ENCODE measurements at places on chromosomes 16 and 17. TPM values are rescaled to one million over a fixed set of nuclear protein-coding genes. Genes with fewer than 3 reads are reported as not detected.

- H3K27me3 ChIP-seq, result no peaks in the 10 kb centered on the region
- H3K36me3 ChIP-seq, result no peaks in the 10 kb centered on the region
Measured at GRCh38 chr16:20763461-20764232, at the start of gene ACSM3. TSS of gene ACSM3 (plus strand) at chr16:20764014. CDS start at chr16:20770035, 6,021 bp downstream.

GRCh38 chr17:63113167-63113566, 147.1 kb downstream of the TANC2 start:
- no peaks in the 10 kb centered on the region for H3K4me1 ChIP-seq
- no peak for DNase-seq
- no peaks in the 10 kb centered on the region for H3K27me3 ChIP-seq
- no peak overlapping the region for H3K27ac ChIP-seq
- no peak overlapping the region for H3K4me3 ChIP-seq

- no peaks in the 10 kb centered on the region for H3K36me3 ChIP-seq
- peaks cover 61% of the 10 kb centered on the region for H3K27me3 ChIP-seq
- H3K4me1 ChIP-seq, result peaks cover 11% of the 10 kb centered on the region
- H3K4me3 ChIP-seq, result no peak overlapping the region
- DNase-seq, result no peak
- H3K27ac ChIP-seq, result no peak overlapping the region
Measured at GRCh38 chr17:42068979-42069378, 18.6 kb upstream of the C17orf113 start.

GRCh38 chr16:58503166-58503862, 3.4 kb downstream of the NDRG4 start:
- H3K4me3 ChIP-seq, result no peak overlapping the region
- H3K27me3 ChIP-seq, result peaks cover 11% of the 10 kb centered on the region
- H3K27ac ChIP-seq, result peak overlapping the region; percentile 83
- no peak for DNase-seq

GRCh38 chr16:75019007-75019406, 20.2 kb downstream of the ZNRF1 start:
- no peak overlapping the region for H3K4me3 ChIP-seq
- DNase-seq, result no peak
- H3K27me3 ChIP-seq, result no peaks in the 10 kb centered on the region
- peaks cover 44% of the 10 kb centered on the region for H3K4me1 ChIP-seq
- H3K27ac ChIP-seq, result no peak overlapping the region
- peaks cover 7% of the 10 kb centered on the region for H3K36me3 ChIP-seq

- no peak for DNase-seq
- H3K27ac ChIP-seq, result no peak overlapping the region
- no peaks in the 10 kb centered on the region for H3K27me3 ChIP-seq
- H3K36me3 ChIP-seq, result peaks cover 54% of the 10 kb centered on the region
Measured at GRCh38 chr16:19073344-19073743, 5.9 kb downstream of the COQ7 start.

DNA sequence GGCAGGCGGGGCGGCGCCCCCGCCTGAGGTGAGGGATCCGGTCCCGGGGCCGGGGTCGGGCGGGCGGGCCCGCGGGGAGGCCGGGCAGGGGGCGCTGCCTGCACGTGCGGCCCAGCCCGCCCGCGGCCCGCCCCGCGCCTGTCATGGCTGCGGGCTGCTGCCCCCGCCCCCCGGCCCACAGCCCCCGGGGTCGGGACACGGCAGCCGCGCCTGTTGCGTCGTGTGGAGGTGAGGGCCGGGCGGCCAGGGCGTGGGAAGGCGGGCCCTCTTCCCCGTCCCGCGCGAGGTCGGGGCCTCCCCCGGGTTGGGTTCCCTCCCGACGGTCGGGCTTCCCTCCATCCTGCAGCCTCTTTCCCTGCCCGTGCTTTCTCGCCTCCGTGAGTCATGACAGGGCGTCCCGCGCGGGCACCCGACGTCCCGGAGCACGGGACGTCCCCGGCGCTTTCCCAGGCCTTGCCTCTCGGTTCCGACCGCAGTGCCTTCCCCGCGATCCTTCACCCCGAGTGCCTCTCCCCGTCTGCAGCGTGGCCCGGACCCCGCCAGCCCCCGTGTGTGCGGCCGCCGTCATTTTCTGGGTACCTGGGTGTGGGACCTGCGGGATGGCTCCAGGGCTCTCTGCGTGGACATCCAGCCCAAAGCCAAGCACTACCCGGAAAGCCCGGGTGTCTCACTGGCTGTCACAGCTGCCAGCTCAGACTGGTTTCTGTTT, 76.7 kb downstream of the CHD9 start:
- peak overlapping the region; percentile 98 for H3K27ac ChIP-seq
- H3K4me3 ChIP-seq, result peak overlapping the region; percentile 80
- no peaks in the 10 kb centered on the region for H3K36me3 ChIP-seq
- peak; percentile 59 for DNase-seq

- DNase-seq, result peak; percentile 38
- peaks cover 65% of the 10 kb centered on the region for H3K4me1 ChIP-seq
- peaks cover 9% of the 10 kb centered on the region for H3K36me3 ChIP-seq
- peak overlapping the region; percentile 81 for H3K4me3 ChIP-seq
Measured at GRCh38 chr17:42387661-42388380, 421 bp downstream of the STAT3 start.

DNA sequence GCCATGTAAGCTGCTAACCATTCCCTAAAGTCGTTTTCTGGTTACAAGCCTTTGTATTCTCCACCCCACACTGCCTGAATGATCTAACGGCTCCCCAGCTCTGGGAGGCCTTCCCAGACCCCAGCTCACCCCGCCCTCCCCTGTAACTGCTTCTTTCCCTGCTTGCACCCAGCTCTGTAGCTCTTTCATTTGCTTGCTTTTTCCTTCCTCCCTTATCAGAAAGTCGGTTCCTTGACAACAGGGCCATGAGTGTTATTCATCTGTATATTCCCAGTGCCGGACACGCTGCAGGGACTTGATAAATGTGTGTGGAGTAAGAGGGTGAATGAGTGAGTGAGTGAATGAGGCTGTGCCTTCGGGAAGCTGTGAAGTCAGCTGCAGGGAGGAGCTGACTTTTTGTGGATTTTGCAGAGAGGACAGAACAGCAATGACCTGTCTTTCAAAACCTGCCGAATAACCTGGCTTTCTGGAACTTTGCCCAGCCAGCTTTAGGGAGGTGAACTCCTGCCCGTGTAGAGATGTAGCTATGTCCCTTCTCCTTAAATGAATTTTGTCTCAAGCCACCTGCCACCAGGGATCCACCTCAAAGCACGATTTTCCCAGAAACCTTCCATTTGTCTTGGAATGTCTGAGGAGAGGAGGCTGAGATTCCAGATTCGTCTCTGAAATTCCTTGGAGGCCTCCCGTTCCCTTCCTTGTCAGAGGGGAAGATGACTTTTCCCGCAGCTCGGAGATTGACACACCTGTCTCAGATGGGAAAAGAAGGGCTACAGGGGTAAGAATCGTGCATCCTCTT, 20.0 kb upstream of the CACNG4 start:
- H3K4me1 ChIP-seq, result no peaks in the 10 kb centered on the region
- no peak overlapping the region for H3K27ac ChIP-seq
- H3K27me3 ChIP-seq, result peaks cover 99% of the 10 kb centered on the region
- DNase-seq, result no peak
- no peaks in the 10 kb centered on the region for H3K36me3 ChIP-seq

DNA sequence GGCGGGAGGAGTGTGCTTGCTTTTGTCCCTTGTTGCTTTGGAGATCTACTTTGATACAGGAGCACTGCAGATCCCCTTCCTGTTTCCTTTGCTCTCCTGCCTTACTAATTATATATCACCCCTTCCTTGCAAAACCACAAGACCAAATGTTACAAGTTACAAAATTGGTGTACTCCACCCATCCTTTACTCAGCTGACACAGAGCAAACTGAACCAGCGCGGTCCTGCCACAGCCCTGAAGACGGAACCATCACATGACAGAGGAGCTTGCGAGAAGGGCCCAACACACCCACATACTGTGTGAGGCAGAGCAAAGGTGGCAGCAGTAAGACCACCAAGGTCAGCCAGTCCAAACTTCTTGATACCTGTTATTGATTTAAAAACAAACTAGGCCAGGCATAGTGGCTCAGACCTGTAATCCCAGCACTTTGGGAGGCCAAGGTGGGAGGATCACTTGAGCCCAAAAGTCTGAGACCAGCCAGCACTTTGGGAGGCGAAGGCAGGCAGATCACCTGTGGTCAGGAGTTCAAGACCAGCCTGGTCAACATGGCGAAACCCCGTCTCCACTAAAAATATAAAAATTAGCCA, 33.2 kb downstream of the CYTH1 start:
- H3K27me3 ChIP-seq, result no peaks in the 10 kb centered on the region
- no peaks in the 10 kb centered on the region for H3K36me3 ChIP-seq
- peak overlapping the region; percentile 80 for H3K27ac ChIP-seq
- peaks cover 83% of the 10 kb centered on the region for H3K4me1 ChIP-seq
- DNase-seq, result peak; percentile 50

DNA sequence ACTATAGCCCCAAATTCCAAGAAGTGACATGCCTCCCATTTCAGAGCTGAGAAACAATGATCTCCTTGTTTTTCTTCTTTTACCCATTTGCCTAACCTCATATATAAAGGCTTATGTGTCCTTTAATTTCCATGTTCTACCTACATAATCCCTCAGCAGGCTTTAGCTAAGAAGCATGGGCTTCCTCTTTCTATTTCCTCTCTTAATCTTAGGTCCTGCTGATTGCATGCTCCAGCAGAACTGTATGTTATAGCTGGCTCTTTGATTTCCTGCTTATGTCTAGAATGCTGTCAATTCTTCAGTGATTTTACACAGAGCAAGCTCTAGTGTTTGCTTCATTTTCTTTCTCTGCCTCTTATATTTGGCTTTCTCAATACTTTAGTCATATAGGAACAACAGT, 151.7 kb upstream of the COX10 start:
- no peak overlapping the region for H3K27ac ChIP-seq
- no peaks in the 10 kb centered on the region for H3K36me3 ChIP-seq
- no peak for DNase-seq

GRCh38 chr16:6892966-6893365, 439.7 kb upstream of the RBFOX1 start:
- no peak overlapping the region for H3K27ac ChIP-seq
- no peak overlapping the region for H3K4me3 ChIP-seq
- H3K27me3 ChIP-seq, result peaks cover 8% of the 10 kb centered on the region
- DNase-seq, result no peak

DNA sequence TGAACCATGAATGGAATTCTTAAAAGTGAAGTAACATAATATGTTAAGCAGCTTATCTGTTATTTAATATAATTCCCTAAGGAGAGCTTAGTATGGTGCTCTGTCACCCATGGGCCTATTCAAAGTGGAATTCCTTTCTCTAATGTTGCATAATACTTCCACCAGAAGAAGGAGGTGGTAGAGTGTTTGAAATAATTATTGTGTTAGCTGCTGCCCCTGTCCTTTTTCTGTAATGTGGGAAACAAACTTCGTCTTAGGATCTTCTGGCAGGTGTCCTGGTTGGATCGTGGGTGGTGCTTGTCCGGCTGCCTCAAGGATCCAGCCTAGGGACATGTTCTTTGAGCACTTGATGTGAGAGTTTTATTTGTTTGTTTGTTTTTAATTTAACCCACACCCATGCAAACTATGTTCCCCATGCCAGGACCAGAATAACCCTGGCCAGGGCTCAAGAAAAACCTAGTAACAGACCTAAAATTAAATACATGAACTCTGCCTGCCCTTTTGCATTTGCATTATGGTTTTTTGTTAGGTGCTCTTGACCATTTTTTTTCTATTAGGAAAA, 46.1 kb downstream of the ZNRF1 start:
- H3K4me1 ChIP-seq, result peaks cover 78% of the 10 kb centered on the region
- H3K27ac ChIP-seq, result peak overlapping the region; percentile 88
- H3K27me3 ChIP-seq, result no peaks in the 10 kb centered on the region
- DNase-seq, result peak; percentile 46
- H3K4me3 ChIP-seq, result peak overlapping the region; percentile 27

GRCh38 chr16:88297178-88297720, 85.5 kb upstream of the ZNF469 start:
- H3K4me1 ChIP-seq, result peaks cover 8% of the 10 kb centered on the region
- no peaks in the 10 kb centered on the region for H3K36me3 ChIP-seq
- peaks cover 92% of the 10 kb centered on the region for H3K27me3 ChIP-seq
- no peak for DNase-seq

DNA sequence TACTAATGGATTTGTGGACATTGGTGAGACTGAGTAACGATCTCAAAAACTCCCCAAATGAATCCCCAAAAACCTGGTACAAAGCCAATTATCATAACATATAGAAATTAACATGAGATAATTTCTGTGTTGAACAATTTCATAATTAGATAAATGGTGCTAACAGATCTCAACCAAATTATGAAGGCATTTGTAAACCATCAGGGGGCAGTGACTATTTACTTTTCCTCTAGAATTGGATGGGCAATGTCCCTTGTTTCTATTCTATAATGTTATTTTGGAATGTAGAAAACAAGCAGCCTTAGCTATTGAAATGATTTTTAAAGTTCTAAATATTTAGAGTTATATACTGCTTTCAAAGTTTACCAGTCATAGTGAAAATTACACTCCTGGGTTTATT, 57.8 kb downstream of the MYH10 start:
- no peaks in the 10 kb centered on the region for H3K4me1 ChIP-seq
- DNase-seq, result no peak
- H3K27me3 ChIP-seq, result no peaks in the 10 kb centered on the region
- H3K27ac ChIP-seq, result no peak overlapping the region

DNA sequence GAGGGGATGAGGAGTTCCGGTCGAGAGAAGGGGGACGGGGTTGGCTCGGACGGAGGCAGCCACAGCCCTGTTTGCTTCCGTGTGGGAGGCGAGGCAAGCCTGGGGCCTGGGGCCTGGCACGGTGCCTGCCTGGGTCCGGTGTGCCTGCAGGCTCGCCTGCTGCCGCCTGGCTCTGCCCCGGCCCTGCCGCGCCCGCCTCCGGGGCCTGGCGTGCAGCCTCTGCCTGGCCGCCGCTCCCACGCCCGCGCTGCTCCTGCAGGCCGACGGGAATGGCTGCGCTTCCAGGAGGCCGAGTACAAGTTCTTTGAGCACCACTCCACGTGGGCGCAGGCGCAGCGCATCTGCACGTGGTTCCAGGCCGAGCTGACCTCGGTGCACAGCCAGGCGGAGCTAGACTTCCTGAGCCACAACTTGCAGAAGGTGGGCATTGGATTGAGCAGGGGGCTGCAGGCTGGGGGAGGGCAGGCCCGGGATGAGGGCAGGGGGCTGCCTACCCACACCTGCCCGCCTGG, 53.1 kb downstream of the MRC2 start:
- H3K36me3 ChIP-seq, result no peaks in the 10 kb centered on the region
- no peak for DNase-seq
- no peak overlapping the region for H3K4me3 ChIP-seq

- no peaks in the 10 kb centered on the region for H3K36me3 ChIP-seq
- H3K27me3 ChIP-seq, result peaks cover 19% of the 10 kb centered on the region
- no peak overlapping the region for H3K27ac ChIP-seq
- DNase-seq, result no peak
- no peak overlapping the region for H3K4me3 ChIP-seq
- no peaks in the 10 kb centered on the region for H3K4me1 ChIP-seq
Measured at GRCh38 chr16:82088483-82088882, 53.4 kb downstream of the HSD17B2 start.

PPL gene
- total RNA-seq, result 7.6 TPM

RNF43 gene
- 4.7 TPM for total RNA-seq

VPS35 gene
- 74.6 TPM for total RNA-seq

CCL1 gene
- not detected for total RNA-seq

CDH11 gene
- 20.9 TPM for total RNA-seq

ITGA2B gene
- 0.91 TPM for total RNA-seq
